GM06990 (cell line): ENCODE measurements at places on chromosomes 2 and 18.

DNA sequence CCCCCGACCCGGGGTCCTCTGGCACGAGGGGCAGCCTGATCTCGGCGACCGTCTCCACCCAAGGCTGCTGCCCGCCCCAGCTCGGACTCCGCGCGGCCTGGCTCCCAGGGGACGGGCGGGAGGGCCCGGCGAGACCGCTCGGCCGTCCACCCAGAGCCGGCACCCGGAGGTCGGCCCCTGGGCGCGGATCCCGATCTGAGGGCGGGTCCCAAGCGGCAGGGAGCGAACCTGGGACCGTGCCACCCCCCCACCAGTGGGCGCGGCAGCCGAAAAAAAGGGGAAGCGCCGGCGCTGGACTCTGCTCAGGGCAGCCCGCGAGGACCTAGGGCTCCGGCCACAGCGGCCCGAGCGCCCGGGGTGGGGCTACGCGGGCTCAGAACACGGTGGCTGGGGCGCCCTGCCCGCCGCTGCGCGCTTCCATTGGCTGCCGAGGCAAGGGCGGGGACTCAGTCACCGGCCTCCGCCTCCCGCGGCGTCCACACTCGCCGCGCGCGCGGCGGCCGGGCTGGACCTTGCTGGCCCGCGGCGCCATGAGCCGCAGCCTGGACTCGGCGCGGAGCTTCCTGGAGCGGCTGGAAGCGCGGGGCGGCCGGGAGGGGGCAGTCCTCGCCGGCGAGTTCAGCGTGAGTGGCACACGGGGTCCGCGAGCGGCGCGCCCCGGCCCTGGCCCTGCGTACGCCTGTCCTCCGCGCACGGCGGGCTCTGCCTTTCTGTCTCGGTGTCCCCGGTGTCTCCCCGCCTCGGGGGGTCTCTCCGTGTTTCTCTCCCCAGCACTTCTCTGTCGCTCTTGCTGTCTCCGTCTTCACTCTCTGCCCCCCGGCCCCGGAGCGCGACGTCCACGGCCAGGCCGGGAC, at the start of gene PTPN18:
Gene PTPN18, plus strand, starts transcription at position 479 of the 854 bp plus-strand sequence. Its CDS starts 52 bp downstream, at position 531.
- peak; percentile 75 for DNase-seq

DNA sequence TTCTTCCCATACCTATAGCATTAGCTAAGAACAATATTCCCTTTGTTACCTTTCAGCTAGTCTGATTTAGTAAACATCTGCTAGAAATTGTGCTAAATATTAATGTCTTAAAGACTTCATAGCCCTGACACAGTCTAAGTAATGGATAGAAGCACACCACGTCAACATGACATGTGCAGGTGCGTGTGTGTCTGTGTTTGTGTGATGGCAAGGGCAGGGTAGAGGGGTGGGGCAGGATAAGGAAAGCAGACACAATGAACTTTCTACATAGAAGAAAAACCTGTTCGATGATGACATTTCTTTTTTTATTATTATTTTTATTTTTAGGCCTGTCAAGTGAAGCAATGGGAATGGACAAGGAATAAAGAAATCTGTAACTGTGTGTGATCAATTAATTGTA, 223.3 kb downstream of the NOL4 start:
- DNase-seq, result no peak

- DNase-seq, result no peak
Measured at GRCh38 chr2:227477291-227477690, 5.3 kb downstream of the AGFG1 start.

DNA sequence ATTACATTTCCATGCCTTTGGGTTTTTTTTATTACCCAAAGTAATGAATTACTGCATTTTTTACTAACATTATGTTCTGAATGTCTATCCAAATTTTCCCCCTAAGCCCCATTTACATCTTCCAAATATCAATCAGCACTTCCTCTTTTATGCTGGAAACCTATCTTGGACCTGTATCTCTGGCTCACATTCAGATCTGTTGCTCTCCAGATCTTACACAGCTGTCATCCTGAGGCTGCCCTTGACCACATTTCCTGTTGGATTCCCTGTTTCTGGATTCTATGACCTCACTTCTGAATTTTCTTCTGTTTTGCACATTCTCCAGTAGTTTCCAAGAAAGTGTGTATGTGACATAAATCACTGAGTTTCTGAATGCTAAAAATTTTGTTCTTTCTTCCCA, 146.7 kb downstream of the PDE1A start:
- DNase-seq, result no peak

DNA sequence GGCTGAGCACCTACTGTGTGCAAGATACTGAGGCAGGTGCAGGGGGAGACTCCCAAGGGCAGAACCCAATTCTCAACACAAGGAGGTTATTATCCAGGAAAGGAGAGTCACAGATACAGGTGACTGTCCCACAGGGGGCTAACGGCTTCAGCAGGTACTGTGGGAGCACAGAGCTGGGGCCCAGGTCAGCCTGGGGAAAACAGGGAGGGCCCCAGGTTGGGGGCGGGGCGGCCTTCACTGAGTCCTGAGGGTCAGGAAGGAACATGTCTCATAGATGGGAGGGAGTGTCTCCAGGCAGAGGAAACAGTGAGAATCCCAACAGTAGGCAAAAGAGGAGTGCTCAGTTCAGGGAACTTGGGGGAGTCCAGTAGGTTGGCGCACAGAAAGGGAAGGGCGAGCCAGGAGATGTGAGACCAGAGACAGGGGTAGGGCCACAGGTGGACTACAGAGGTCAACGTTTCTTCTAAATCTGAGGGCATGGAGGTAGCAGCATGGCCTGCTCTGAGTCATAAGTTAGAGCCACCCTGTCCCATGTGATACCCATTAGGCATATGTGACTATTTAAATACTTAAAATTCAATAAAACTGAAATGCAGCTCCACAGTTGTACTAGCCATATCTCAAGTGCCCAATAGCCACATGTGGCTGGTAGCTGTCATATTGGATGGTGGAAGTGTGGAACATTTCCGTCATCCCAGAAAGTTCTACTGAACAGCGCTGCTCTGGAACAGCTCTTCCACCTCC, 157.2 kb downstream of the TTC32 start:
- no peak for DNase-seq

GRCh38 chr2:148943097-148943496, 68.1 kb downstream of the KIF5C start:
- no peak for DNase-seq

DNA sequence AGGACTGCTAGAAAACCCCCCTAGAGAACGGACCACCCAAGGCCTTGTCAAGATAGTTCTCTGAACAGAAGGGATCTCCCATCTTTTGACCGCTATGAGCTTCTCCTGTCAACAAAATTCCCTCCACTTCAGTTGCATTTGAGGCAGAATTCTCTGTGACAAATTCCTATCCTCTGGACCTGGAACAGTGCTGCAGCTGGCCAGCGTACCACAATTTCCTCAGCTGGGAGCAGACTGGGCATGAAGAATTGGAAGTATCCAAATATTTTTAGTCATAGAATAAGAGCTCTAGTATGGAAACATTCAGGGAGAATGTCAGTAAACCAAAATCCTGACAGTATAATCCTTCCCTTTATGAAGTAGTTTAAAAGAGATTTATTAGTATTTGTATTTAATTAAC, 147.1 kb upstream of the BOD1L2 start:
- DNase-seq, result no peak

- no peak for DNase-seq
Measured at GRCh38 chr18:21672521-21673267, 31.9 kb downstream of the ABHD3 start.

DNA sequence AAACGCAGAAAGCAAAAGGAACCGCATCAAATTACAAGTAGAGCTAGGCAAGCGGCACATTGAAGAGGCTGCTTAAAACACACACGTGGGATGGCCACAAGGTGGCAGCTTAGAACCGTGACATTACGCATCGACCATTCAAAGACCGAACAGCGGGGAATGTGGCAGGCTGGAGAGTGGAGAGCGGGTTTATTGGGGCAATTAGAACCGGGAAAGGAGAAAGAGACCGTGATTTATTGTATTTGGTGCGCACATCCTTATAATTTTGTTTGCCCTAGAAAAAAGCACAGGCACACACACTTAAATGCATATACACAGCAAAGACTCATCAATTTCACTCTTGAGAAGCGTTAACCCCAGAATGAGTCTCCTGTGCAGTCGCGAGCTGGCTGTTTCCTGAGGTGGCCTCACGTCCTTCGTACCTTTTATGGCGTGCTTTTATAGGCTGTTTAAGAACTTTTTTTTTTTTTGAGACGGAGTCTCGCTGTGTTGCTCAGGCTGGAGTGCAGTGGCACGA, 31.7 kb upstream of the MEP1B start:
- DNase-seq, result peak; percentile 20

DNA sequence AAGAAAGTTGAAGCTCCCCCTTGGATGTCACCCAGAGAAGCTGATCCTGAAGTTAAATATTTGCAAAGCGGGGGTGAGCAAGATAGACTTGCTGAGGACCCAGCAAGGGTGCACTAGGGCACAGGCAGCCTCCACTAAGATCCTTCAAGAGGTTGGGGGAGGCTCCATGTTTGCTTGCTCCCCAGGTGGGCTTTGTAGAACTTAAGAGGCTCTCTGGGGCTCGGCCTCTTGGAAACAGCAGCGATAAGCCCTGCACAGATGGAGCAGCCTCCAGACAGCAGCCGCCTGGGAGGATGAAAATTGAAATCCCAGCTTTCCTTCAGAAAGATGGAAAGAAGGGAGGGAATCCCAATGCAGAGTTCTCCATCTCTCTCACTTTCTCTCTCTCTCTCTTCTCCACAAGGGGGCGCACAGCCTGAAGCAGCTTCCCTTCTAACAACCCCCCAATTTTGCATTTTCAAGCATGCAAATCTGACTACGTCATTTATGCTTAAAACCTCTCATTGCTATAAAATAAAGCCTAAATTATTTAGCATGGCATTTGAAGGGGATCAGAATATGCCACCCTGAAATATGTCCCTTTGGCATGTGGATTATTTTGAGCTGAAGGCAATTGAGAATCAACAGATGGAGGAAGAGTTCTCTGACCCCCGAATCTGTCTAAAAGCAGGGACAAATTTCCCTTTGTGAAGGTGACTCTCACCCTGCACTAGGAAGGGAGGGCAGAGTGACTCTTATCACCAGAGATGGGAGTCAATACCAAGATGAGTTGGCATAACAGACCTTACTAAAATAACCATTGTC, 185.7 kb upstream of the KLHL29 start:
- no peak for DNase-seq
